ENCODE measurements at places on chromosomes 12 and 14.
A peak's percentile ranks its signal among the peaks of the same experiment; 100 is the strongest.

GRCh38 chr12:97650242-97650641 is 187.6 kb downstream of the RMST start:
- DNase-seq, result no peak

- DNase-seq, result no peak
Observed at GRCh38 chr14:98957211-98958047, 314.6 kb downstream of the BCL11B start.

- no peak for DNase-seq
Observed at GRCh38 chr14:80608563-80608962, 333.0 kb downstream of the CEP128 start.

DNA sequence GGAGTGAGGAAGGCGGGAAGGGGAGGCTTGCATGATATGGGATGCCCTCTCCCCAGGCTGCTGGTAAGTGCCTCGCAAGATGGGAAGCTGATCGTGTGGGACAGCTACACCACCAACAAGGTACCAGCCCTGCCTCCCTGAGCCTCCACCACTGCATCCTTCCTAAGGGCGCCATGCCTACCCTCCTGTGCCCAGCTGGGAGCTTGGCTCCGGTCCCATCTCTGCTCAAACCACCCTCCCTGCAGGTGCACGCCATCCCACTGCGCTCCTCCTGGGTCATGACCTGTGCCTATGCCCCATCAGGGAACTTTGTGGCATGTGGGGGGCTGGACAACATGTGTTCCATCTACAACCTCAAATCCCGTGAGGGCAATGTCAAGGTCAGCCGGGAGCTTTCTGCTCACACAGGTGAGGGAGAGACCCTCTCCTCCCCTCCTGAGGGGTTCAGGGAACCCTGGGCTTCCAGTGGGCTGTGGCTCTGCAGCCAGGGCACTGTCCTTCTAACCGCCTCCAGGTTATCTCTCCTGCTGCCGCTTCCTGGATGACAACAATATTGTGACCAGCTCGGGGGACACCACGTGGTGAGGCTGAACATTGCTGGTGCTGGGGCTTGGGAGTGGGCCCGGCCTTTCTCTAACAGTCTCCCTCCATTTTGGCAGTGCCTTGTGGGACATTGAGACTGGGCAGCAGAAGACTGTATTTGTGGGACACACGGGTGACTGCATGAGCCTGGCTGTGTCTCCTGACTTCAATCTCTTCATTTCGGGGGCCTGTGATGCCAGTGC is 2.6 kb downstream of the GNB3 start:
- DNase-seq, result no peak

GRCh38 chr12:70365648-70366518 is at the start of gene KCNMB4:
KCNMB4 (plus strand) TSS chr12:70366290; CDS start chr12:70366735, 445 bp downstream.
- DNase-seq, result peak; percentile 82

- DNase-seq, result no peak
Observed at GRCh38 chr12:94458877-94459727, 565 bp downstream of the CEP83 start.

Measured in activated naive CD4-positive, alpha-beta T cell treated with anti-CD3 and anti-CD28 coated beads, Interleukin-2, amount 50 U/mL, for 16 hours (primary cell).